RWPE2 (cell line): ENCODE measurements at places on chromosomes 7 and 10.

- H3K27me3 ChIP-seq = no peaks in the 10 kb centered on the region
- no peaks in the 10 kb centered on the region for H3K4me1 ChIP-seq
- H3K27ac ChIP-seq = no peak overlapping the region
- no peak for DNase-seq
Observed at GRCh38 chr7:44147026-44147991, 6.2 kb upstream of the MYL7 start.

GRCh38 chr7:81845744-81846241 is 75.9 kb upstream of the HGF start:
- H3K36me3 ChIP-seq = no peaks in the 10 kb centered on the region
- DNase-seq = no peak
- no peak overlapping the region for H3K4me3 ChIP-seq
- H3K27ac ChIP-seq = no peak overlapping the region

- H3K36me3 ChIP-seq = no peaks in the 10 kb centered on the region
- H3K4me3 ChIP-seq = no peak overlapping the region
- no peak for DNase-seq
- no peak overlapping the region for H3K27ac ChIP-seq
- H3K4me1 ChIP-seq = no peaks in the 10 kb centered on the region
- H3K27me3 ChIP-seq = no peaks in the 10 kb centered on the region
Observed at GRCh38 chr7:50267525-50268041, 36.9 kb upstream of the IKZF1 start.

DNA sequence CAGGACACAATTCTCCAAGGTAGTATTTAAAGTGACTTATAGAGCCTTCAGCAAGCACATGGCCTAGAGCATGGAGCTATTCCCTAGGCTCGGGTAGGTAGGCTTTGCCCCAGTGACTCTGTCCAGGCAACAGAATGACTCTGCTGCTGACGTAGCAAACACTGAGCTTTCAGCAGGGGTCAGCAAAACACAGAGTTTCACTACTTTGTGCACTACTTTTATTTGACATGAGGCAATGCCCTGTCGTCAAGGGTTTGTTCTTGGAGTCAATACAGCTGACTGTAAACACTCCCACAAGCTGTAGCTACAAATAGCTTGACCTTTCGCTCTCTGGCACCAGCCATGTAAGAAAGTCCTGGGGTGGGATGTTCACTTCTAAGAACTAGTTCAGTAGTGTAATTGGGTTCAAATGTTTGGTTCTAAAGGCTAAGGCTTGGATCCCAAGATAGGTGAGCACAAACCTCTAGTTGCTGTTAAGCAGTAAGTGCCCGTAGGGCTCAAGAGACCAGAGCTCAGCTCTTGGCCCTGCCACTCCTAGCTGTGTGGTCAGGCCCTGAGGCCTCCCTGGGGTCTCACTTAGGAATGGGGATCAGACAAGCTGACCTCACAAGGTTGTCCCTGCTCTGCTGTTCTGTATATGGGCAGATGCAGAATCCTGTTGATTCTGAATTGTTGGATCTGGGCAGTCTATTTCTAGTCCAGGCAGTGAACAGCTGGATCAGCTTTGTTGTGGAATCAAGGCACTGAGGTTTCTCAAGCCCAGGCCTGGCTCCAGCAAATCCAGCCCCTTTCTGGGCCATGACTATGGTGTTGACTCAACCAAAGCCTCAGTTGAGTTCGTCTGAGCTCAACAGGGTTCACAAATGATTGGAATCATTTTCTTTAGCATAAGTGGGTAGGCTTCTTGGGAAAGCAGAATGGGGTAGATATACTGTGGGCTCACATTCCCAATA is 10.7 kb downstream of the NODAL start:
- no peaks in the 10 kb centered on the region for H3K27me3 ChIP-seq
- no peak for DNase-seq
- no peak overlapping the region for H3K4me3 ChIP-seq
- H3K4me1 ChIP-seq = no peaks in the 10 kb centered on the region

- no peak overlapping the region for H3K4me3 ChIP-seq
- no peak for DNase-seq
- 0 out of 2 replicates have a peak, but pooled peaks cover 3% of the 10 kb centered on the region for H3K36me3 ChIP-seq
- H3K4me1 ChIP-seq = peaks cover 73% of the 10 kb centered on the region
Observed at GRCh38 chr7:139727151-139727705, 50.6 kb downstream of the HIPK2 start.

GRCh38 chr7:14739841-14740185 is 162.7 kb downstream of the DGKB start:
- no peak for DNase-seq
- H3K4me3 ChIP-seq = no peak overlapping the region
- H3K27me3 ChIP-seq = no peaks in the 10 kb centered on the region
- no peak overlapping the region for H3K27ac ChIP-seq

DNA sequence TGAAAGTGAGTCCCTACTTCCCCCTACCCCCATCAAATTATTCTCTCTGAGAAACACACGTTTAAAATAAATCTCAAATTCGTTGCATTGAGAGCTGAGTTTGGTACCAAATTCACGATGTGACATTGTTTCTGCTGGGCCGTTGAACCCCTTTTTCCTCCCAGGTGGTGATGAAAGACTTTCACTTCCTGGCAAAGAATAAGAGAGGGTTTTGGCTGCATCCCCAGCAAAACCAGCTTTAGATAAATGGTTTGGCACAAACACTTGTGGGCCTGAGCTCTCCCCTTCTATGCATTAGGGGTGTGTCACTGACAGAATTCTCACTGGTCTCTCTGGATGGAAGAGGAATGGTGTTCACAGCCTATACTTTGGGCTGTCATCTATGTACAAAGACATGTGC is 8.8 kb upstream of the DNTT start:
- no peak overlapping the region for H3K4me3 ChIP-seq
- no peaks in the 10 kb centered on the region for H3K36me3 ChIP-seq
- no peaks in the 10 kb centered on the region for H3K4me1 ChIP-seq

GRCh38 chr10:58637352-58637751 is 124.7 kb downstream of the BICC1 start:
- no peak overlapping the region for H3K4me3 ChIP-seq
- DNase-seq = no peak
- H3K27ac ChIP-seq = no peak overlapping the region
- H3K36me3 ChIP-seq = no peaks in the 10 kb centered on the region

DNA sequence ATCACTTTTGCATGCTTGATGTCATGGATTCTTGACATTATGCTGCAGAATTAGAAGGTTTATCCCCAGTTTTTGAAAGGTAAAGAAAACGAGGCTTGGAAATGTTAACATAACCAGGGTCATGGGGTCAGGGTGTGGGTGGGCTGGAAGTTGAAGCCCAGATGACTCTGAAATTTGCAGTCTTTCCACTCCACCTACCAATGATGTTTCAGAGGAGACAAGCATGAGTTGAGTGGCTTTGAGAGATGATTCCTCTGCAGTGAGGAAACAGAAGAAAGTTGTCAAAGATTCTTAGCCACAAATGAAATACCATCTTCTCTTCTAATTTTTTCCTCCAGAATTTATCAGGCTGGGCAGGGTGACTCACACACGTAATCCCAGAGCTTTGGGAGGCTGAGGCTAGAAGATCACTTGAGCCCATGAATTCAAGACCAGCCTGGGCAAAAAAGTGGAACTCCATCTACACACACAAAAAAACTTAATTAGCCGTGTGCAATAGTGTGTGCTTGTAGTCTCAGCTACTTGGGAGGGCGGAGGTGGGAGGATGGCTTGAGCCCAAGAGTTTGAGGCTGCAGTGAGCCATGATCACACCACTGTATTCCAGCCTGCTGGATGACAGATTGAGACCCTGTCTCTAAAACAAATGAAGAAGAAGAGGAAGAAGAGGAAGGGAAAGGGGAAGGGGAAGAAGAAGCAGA is 239.1 kb upstream of the AUTS2 start:
- no peak overlapping the region for H3K27ac ChIP-seq
- no peak for DNase-seq
- no peaks in the 10 kb centered on the region for H3K27me3 ChIP-seq

GRCh38 chr7:114084472-114085312 is 165.9 kb upstream of the PPP1R3A start:
- DNase-seq = no peak
- H3K36me3 ChIP-seq = no peaks in the 10 kb centered on the region
- H3K27ac ChIP-seq = no peak overlapping the region
- no peaks in the 10 kb centered on the region for H3K4me1 ChIP-seq
- peak overlapping the region; percentile 27 for H3K4me3 ChIP-seq
- peaks cover 93% of the 10 kb centered on the region for H3K27me3 ChIP-seq

DNA sequence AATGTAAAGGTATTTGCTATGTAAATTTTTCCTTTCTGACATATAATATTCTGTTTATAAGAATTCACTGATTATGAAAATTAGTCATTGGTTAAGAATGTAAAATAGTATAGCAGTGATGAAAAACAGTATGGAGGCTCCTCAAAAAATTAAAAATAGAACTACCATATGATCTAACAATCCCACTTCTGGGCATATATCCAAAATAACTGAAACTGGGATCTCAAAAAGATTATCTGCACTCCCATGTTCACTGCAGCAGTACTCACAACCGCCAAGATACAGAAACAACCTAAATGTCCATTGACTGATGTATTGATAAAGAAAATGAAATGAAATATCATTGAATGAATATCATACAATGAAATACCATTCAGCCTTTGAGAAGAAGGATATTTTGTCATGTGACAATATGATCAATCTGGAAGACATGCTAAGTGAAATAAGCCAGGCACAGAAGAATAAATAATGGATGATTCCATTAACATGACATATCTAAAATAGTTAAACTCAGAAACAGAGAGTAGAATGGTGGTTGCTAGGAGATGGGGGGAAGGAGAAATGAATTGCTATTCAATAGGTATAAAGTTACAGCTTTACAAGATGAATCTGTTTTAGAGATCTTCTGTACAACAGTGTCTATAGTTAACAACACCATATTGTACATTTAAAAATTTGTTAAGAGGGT is 14.0 kb downstream of the C10orf88 start:
- no peak for DNase-seq
- H3K36me3 ChIP-seq = peaks cover 47% of the 10 kb centered on the region
- H3K27me3 ChIP-seq = no peaks in the 10 kb centered on the region
- no peak overlapping the region for H3K4me3 ChIP-seq
